ENCODE measurements at places on chromosomes 16 and 17. TPM values are rescaled to one million over a fixed set of nuclear protein-coding genes. Genes with fewer than 3 reads are reported as not detected.

Gene ZNF319
- 4.5 TPM for total RNA-seq

Gene IL17C
- total RNA-seq, result not detected

Gene ALDOC
- 131 TPM for total RNA-seq

Gene MLX
- total RNA-seq, result 33.7 TPM

Gene FUS
- 46.6 TPM for total RNA-seq

Gene CDK5R1
- total RNA-seq, result 7.7 TPM

Gene ST6GALNAC2
- total RNA-seq, result 62.2 TPM

Gene KRT12
- total RNA-seq, result not detected

Gene NPIPB12
- total RNA-seq, result 2.2 TPM

Measured in airway epithelial cell (primary cell).